ENCODE measurements at places on chromosomes 6 and 20.

- no peak for DNase-seq
Observed at GRCh38 chr20:31909253-31910070, 39.0 kb downstream of the TTLL9 start.

- no peak for DNase-seq
Observed at GRCh38 chr6:143605906-143606521, 71.8 kb upstream of the PHACTR2 start.

DNA sequence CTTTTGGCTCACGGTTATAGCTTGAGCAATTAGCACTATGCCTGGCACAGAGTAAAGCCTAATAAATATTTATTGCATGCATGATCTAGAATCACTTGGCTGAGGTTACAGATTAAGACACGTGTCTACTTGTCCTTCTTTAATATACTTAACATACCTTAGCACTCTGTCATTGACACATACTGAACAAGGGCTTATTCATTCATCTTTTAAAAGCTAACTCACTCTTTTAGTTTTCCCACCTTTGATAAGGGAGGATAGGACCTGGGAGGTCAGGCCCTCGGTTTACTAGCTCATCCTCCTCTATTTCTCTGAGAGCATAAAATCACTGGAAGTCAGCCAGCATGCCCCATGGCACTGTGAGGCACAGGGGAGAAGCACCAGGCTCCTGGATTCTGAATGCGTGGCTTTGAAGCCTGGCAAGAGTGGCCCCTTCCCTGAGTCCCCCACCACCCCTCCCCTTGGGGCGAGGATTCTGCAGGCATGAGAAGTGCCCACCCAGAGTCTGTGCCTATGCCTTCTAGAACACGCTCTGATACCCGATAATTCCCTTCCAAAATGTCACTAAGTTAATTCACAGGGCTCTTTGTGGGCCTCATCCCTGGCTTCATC, 11.2 kb downstream of the ZCCHC3 start:
- no peak for DNase-seq

DNA sequence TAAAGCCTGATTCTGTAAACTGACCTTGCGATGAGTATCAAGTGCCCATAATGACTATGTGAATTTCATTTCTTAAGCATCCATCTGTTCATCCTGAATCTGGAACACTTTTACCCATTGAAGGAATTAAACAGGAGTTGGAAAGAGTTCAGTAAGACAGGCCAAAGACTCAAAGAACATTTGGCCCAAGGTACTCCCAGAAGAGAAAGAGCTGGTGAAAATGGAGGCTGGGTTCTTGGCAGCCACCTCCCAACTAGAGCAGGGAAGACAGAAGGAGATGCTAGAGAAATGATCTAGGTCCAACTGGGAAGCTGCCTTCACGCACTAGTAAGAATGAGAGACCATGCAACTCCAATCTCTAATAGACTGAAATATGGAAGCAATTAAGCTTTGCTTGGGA, 290.8 kb upstream of the RNF24 start:
- DNase-seq, result no peak

All from left kidney (tissue), 8 donors.